ENCODE measurements at places on chromosomes 12 and 14.

DNA sequence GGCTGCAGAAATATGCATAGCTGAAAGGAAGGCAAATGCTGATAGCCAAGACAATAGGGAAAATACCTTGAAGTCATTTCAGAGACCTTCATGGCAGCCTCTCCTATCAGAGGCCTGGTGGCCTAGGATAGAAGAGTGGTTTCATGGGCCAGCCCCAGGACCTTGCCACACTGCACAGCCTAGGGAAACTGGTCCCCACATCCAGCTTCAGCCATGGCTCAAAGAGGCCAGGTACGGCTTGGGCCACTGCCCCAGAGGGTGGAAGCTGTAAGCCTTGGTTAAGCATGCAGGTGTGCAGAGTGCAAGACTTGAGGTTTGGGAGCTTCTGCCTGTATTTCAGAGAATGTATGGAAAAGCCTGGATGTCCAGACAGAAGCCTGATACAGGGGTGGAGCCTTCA is 101.0 kb upstream of the KITLG start:
- no peak for DNase-seq

GRCh38 chr12:106673141-106673540 is 90.3 kb downstream of the RFX4 start:
- no peak for DNase-seq

DNA sequence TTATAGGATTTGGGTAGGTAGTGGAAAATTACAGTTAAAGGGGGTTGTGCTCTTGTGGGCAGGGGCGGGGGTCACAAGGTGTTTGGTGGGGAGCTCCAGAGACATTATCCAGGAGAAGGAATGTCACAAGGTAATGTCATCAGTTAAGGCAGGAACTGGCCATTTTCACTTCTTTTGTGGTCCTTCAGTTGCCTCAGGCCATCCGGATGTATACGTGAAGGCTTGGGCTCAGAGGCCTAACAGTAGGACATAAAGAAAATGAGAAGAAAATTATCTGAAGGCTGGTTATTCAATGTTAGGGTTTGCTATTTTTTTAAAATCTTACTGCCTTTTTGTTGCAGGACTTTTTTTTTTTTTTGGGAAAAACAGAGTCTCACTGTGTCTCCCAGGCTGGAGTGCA is 2.5 kb upstream of the PSEN1 start:
- no peak for DNase-seq

DNA sequence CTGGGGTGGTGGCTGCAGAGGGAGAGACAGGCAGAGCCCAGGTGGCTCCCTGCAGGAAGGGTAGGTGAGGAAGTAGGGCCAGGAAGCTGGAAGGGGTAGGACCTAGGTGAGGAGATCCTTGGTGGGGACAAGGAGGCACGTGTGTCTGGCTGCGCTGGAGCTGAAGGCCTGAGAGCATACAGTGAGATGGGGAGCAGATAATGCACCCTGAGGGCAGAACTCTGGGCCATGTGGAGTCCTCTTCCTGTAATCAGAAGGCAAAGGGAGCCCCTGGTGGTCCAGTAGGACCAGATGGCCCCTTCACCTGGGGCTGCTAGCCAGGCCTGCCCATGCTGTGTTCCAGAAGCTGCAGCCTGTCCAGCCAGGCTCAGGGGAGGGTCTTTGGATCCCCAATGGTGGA is 15.3 kb upstream of the KRT80 start:
- DNase-seq = no peak

DNA sequence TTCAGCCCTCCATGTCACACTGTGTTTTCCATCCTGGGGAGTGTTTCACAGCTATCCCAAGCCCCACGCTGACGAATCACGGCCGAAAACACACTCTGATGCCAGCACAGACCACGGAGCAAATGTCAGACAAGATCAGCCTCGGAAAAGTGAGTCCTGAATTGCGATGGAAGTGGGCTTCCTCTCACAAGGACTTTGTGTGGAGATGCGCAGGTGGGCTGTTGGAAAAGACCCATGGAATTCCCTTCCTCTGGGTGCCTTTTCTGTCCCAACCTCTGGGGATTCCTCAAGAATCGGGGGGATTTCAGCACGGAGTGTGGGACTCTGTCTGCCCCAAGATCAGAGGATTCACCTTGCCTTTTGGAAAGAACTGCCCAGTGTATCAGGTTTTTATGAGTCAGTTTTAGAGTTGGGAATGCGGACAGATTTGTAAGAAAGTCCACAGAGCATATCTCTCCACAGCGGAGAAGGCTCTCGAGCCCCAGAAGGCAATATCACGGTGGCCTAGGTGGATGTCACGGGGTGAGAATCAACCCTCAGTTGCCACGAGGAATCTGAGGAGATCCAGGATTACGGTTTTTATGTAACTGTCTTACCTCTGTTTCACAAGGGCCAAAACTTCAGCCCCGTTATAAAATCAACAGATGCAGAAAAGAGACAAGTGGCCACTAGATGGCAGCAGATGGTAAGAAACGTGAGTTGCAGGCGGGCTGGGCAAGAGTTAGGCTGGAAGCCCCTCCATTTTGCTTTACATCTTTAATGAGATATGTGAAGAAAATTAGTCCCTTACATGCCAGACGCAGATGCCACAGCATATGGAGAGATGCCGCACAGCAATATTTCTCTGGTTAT is 201.9 kb downstream of the DAD1 start:
- peak; percentile 82 for DNase-seq

DNA sequence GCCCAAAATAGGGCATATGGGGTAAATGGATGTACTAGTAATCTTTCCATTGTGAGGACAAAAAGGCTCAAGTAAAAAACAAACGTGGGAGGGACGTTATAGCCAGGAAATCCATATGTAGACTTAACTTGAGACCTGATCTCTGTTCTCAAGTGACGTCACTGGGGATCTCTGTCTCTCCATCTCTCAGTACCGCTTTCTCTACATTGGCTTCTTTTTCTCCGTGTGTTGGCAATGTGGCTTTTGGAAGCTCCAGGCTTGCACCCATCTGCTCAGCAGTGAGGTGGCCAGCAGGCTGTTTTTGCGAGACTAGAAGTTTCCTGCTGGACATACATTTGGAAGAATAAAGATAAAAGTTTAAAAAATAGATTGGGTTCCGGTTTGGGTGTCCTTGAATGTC is 66.0 kb upstream of the NRXN3 start:
- no peak for DNase-seq

DNA sequence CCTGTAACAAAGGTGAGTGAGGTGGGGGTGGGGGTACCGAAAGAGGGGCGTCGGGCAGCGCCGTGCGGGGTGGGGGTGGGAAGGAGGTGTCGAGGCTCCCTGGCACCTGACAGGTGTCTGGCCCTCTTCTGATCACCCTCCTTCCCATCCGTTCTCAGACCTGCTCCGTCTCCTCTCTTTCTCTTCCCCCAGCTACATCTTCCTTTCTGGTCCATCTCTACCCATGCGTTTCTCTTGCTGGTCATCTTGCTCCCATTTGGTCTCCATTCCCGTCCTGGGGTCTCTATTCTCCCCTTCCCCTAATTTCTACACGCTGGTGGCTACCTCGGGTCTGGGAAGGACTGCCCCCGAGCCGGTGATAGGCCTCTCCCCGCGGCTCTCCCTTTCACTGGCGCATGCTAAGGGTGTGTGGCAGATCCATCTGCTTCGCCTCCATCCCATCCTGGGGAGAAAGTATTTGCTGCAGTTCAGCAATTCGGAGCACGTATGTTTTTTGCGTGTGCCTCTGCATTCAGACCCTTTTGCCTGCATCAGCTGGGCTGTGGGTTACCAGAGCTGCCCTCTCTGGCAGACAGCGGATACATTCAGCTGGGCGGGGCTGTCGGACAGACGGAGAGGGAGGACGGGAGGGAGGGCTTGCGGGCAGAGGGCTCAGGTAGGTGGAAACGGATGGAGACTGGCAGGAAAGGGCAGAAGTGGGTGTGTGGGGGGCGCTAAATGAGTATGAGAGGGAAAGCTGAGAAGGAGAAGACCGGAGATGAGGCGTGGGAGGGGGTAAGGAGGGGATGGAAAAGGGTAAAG is 730 bp downstream of the CLSTN3 start:
- DNase-seq = peak; percentile 78

DNA sequence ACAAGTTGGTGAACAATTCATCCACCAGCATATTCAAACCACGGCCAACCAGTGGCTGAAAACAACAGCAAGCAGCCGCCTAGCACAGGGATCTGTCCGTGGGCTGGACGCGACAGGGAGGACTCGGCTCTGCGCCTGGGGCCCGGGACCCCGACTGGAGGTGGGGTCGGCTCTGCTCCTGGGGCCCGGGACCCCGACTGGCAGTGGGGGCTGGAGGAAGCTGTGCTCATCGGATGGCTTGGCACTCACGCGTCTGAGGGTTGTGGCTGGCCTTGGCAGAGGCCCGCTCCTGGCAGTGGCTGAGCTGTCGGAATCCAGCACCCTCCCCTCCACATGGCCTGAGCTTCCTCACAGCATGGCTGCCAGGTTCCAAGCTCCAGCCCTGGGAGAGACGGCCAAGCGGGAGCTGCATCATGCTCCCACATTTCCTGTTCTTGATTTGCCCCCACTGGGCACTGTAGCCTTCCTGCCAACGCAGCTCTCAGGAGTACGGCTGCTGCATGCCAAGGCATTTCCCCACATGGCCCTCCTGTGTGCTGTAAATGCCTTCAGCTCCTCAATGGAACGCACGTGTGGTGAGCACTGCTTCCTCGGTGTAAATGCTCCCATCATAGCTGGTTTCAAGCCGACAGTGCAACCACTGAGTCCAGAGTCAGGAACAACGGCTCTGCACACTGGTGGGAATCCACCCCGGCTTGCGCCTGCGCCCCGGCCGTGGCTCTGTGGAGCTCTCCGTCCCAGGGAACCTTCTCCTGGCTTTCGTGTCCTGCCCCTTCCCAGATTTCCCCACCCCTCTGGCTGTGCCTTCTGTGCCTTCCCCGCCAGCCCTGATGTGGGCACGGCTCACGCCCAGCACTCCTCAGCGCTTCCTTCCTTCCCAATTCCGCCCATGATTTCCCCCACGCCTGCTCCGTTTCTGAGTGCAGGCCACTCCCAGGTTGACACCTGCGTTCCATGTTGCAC is 7.3 kb upstream of the GALNT9 start:
- no peak for DNase-seq

GRCh38 chr14:93032421-93032936 is 83.2 kb downstream of the ITPK1 start:
- DNase-seq = no peak
